ENCODE measurements at places on chromosomes 12 and 14.

DNA sequence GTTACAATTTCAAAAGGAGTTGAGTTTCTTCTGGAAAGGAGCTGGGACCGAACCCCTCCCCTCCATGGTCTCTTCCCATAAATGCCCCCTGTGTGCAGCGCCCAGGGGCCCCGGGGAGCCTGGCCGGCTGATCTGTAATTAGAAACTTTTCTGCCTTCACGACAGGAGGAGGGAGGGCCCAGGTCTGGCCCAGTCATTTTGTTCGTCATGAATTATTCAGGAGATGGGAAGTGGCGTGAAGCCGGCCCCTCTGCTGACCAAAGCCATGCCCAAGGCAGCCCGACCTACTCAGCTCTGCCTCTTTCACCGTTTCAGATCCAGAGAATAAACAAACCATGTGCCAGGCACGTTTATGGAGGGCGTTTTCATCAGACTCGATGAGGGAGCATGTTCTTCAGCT is 33.3 kb upstream of the MSI1 start:
- no peak for DNase-seq

DNA sequence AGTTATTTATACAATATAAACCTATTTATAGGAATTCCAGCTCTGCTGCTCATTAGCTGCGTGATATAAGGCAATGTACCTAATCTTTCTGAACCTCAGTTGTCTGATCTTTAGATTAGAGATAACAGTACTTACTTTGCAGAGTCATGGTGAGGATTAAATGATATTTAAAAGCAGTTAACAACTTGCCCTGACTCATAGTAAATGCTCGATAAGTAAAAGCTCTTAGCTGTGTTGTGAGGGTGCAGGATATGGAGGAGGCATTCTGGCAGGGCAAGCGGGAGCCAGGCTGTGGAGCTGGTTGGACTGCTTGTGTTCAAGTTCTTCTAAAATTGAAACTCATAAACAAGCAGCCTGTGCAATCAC is 140.0 kb upstream of the PRICKLE1 start:
- no peak for DNase-seq

DNA sequence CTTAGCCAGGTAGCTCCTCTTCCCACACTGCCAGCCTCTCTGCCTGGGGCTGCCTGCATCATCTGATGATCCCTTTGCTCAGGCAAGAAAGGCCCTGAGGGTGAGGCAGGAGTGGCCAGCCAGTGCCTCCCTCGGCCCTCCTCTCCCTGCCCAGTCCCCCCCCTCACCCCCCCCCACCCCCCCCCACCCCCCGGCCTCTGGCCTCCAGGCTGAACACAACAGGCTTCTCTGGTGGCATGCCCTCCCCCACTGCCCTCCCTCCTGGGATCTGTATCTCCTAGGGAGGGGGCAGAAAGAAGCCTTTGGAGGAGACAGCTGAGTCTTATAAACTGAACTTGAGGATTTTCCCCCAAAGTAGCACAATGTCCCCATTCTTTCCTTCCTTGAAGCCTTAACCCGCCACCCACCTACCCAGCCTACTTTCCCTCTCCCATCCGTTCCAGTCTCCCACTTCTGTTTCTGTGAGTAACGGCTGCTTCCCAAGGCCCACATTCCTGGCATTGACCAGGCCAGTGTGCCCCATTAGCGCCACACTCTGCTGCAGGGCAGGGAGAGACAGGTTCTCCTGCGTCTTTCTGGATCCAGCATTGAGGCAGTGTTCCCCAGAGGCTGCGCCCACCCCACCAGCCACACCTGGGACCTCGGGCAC is 82.1 kb downstream of the B4GALNT3 start:
- no peak for DNase-seq

GRCh38 chr14:68784226-68784910 is 8.5 kb downstream of the ZFP36L1 start:
- no peak for DNase-seq
